Endothelial cell of umbilical vein (primary cell): ENCODE measurements at places on chromosomes 11 and 22. TPM values are rescaled to one million over a fixed set of nuclear protein-coding genes. Genes with fewer than 3 reads are reported as not detected.

- no peak for DNase-seq
Observed at GRCh38 chr11:60925868-60926267, 1.6 kb downstream of the TMEM132A start.

DNA sequence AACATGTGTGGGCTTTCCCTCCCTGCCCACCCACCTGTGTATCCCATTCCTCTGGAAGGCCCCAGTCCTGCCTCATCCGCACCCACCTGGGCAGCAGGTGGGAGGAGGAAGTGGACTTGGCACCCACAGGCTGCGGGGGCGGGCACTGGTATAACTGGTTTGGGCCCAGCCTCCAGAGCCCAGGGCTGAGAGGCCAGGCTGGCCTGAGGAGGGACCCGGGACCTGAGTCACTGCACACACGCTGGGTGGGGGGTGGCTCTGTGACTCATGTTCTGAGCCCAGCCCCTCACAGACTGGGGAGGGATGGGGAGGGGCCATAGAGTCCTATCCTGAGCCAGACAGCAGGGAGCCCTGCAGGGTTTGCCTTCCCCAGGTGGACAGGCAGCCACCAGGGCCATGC lies 16.7 kb downstream of the PHLDA2 start:
- peak; percentile 28 for DNase-seq

DNA sequence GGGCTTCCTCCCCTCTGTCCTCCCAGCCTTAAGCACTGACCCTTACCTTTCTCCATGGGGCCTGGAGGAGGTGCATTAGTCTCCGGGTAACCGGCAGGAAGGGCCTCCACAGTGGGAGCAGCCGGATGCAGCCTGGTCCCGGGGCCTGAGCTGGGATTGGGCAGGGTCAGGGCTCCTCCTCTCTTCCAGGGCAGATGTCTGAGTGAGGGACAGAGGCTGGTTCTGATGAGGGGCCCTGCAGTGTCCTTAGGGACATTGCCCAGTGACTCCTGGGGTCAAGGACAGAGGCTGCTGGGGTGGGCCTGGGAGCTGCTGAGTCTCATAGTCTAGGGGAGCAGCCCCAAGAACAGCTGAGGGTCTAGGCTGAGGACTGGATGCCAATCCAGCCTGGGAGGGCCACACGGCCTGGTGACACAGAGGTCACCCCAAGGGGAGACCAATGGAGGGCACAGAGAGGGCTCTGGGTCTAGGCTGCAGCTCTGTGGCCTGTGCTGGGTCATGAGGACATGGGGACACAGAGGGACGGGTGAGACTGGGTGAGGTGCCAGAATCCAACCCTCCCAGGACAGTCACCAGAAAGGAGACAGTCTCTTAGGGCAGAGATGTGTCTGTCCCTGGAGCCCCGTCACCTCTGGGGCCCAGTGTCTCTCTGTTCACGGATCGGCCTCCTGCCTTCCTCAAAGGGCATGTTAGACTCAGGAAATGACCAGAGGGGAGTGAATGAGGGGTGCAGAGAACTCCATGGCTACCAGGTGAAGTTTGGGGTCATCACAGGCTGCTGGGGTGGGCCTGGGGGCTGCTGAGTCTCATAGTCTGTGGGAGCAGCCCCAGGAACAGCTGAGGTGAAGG lies 6.5 kb downstream of the IGLL5 start:
- DNase-seq = no peak

The GAB4 gene
- not detected in 2 replicates for polyA plus RNA-seq
